ENCODE measurements at places on chromosomes 16 and 17.

DNA sequence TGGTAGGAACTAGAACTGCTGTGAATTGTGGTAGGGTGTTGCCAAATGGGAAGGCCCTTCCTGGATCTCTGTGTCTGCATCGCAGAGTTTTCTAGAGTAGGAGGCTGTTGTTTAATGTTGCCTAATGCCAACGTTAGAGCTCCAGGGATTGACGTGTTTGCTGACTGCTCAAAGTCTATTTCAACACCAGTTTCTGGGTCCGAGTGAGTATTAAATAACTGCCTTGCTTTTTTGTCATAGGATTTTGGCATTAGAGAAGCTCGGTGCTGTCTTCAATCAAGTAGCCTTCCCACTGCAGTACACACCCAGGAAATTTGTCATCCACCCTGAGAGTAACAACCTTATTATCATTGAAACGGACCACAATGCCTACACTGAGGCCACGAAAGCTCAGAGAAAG lies 40.0 kb downstream of the SF3B3 start:
- no peak for DNase-seq

GRCh38 chr16:17343028-17343427 lies 127.7 kb downstream of the XYLT1 start:
- DNase-seq = peak; percentile 60

GRCh38 chr17:59377410-59377809 lies 46.0 kb downstream of the YPEL2 start:
- DNase-seq = no peak

GRCh38 chr17:2070241-2071023 lies 15.5 kb downstream of the HIC1 start:
- DNase-seq = no peak

DNA sequence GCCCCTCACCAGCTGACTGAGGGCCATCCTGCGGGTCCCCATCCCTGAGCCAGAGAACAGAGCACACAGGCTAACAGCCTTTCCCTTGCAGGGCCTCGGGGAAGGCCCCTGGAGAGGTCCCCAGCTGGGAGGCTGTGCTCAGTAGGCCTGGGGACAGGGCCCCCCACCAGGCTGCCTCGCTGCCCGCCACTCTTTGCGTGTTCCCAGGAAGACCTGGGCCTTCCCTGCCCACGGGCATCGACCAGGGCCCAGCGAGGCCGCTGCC lies 785 bp downstream of the HID1 start:
- DNase-seq = no peak

DNA sequence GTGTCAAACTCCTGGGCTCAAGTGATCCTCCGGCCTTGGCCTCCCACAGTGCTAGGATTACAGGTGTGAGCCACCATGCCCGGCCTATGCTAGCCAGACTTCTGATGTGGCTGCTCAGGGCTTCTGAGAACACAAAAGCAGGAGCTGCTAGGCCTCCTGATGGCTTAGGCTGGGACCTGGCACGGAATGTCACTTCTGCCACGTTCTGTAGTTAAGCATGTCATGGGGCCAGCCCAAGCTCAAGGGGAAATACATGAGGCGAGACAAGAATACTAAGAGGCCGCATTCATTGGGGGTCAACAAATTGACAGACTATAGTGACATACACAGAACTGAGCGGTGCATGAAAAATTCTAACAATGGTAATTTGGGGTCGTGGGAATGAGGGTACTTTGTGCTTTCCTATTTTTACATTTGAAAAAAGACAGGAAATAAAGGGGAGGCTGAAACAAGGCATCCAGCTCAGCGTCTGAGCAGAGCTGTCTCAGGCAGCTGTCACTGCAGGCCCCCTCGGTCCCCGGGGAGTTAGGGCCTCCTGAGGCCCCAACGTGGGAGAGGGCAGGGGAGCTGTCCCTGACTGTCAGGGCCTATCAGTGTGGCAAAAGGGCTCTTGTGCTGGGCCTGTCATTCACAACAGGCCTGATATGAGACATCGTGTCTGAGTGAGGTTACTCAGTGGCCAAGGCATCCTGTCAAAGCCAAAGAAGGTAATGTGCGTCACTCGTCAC lies 26.4 kb downstream of the CFAP20 start:
- DNase-seq = no peak

DNA sequence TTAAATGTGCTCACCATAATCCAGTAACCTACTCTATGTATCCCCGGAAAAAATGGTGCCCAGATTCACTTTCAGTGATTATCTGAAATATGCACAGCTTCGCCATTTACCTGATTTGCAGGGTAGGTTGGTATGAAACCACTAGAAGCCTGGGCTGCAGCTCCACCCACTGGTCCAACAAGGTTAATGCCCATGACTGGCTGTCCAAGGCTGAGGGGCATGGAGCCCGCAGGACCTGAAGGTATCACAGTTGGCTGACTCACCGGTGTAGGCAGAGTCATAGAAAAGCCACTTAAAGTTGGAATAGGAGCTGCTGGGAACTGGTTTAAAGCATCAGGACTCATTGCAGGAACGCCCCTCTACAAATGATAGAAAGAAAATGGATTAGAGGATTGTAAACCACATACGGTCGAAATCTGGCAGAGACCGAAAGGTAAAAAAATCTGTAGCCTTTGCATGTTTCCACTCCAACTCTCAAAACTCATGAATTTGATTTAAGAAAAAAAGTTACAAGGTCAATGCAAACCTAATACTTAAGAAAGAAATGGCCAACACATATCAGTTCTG lies 38.6 kb downstream of the SYNRG start:
- peak; percentile 39 for DNase-seq

- no peak for DNase-seq
These were observed 64.9 kb downstream of the CDYL2 start for GRCh38 chr16:80739523-80739922.

GRCh38 chr17:81825841-81826466 lies 7.1 kb downstream of the MCRIP1 start:
- no peak for DNase-seq

GRCh38 chr17:78374631-78375274 lies 3.7 kb upstream of the PGS1 start:
- DNase-seq = no peak

DNA sequence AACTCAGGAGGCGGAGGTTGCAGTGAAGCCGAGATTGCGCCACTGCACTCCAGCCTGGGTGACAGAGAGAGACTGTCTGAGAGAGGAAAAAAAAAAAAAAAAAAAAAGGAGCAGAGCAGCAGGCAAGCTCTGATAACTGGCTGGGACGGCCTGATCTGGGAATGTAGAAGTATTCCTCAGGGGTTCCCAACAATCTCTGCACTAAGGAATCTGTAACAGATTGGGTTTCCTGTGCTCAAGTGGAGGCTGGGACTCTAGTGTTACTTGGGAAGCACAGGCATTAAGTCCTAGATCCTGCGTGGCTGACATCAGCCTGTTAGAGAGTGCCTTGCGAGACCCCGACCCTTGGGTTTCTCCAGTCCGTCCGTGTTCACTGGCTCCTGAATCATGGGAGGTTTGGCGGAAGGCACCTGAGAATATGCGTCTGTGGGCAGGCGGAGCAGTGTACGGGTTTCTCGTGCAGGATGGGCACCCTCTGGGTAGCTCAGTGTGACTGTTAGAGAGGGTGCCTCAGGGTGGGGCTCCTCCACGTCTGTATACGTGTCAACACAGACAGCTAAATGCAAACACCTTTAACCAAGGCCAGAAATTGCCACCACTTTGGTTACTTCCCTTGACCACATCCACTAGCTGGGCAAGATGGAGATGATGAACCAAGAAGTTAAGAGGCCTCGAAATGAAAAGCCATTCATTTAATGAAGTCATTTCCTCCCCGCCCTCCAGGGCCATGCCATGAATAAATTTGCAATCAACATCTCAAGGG lies 174.9 kb upstream of the RPL38 start:
- no peak for DNase-seq

- DNase-seq = no peak
These were observed 187.6 kb downstream of the MYO1D start for GRCh38 chr17:32689348-32689747.
